ENCODE measurements at places on chromosomes 2 and 18. TPM values are rescaled to one million over a fixed set of nuclear protein-coding genes. Genes with fewer than 3 reads are reported as not detected.

DSG4 gene
- total RNA-seq, result not detected

GPAT2 gene
- total RNA-seq, result 2.0 TPM

DCDC2C gene
- total RNA-seq, result 0.93 TPM

CD226 gene
- 2.9 TPM for total RNA-seq

NETO1 gene
- 0.29 TPM for total RNA-seq

CFC1B gene
- total RNA-seq, result not detected

Measured in metanephros (tissue), 2 donors.